Bronchus fibroblast of lung (primary cell): ENCODE measurements at places on chromosomes 12 and 14. TPM values are rescaled to one million over a fixed set of nuclear protein-coding genes. Genes with fewer than 3 reads are reported as not detected.

The LGR5 gene
- under 0.01 TPM in 1 of 2 replicates, not detected in the other for total RNA-seq

The ABCD2 gene
- total RNA-seq = 0.15 and 0.17 TPM in 2 replicates

The RIMBP2 gene
- total RNA-seq = not detected in 2 replicates

The BMAL2 gene
- 19.0 and 24.5 TPM in 2 replicates for total RNA-seq

The PRKD1 gene
- 6.4 and 7.1 TPM in 2 replicates for total RNA-seq

The IRAK3 gene
- 4.9 and 9.4 TPM in 2 replicates for total RNA-seq

The PPP4R4 gene
- total RNA-seq = 0.45 TPM in 1 of 2 replicates, not detected in the other

The PGF gene
- 0.67 and 1.6 TPM in 2 replicates for total RNA-seq

The FAIM2 gene
- 0.15 and 2.5 TPM in 2 replicates for total RNA-seq

The METTL17 gene
- 81.0 and 82.7 TPM in 2 replicates for total RNA-seq

The FBLN5 gene
- total RNA-seq = 138 and 153 TPM in 2 replicates

The PTCSC3 gene
- not detected in 2 replicates for total RNA-seq

The RDH11 gene
- 99.0 and 101 TPM in 2 replicates for total RNA-seq

The NEMF gene
- total RNA-seq = 12.2 and 19.7 TPM in 2 replicates

The SLC39A5 gene
- 0.15 TPM in 1 of 2 replicates, not detected in the other for total RNA-seq

The RPL10L gene
- total RNA-seq = not detected in 2 replicates

The ARMH4 gene
- total RNA-seq = 0.74 and 1.0 TPM in 2 replicates
